ENCODE measurements at places on chromosomes 3 and 15.
A peak's percentile ranks its signal among the peaks of the same experiment; 100 is the strongest.

DNA sequence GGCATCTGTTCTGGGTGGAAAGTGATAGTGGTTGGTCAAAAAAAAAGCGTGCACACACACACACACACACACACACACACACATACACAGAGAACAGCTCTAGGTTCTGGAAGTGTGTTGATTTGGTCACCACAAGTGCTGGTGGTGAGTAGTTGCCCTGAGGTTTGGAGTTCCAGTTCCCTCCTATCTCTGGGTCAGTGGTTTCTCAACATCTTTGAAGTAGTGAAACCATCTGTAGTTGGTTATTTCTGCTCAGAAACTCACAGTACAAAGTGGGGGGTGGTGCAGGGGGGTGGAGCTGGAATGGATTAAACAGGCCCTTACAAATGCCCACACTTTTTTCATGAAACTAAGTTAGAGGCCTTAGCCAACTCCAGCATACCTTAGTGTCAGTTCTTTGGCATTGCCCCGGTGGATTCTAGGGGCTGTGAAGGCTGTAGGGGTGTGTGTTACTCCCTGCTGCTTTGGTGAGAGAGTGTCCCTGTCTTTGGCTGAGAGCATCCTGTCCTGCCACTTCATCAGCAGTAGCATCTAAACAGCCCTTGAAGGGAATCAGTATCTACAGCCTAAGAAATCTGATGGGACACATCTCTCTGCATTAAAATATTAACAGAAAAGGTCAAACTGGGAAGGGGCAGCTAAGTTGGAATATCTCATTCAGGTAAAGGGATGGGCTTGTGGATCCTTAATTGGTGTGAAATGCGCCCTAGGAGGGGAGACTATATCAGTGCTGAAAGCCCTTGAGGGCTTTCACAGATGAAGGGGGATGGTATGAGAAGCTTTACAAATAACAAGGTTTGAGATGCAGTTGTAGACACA lies 20.6 kb downstream of the SMAD3 start:
- no peak for DNase-seq

DNA sequence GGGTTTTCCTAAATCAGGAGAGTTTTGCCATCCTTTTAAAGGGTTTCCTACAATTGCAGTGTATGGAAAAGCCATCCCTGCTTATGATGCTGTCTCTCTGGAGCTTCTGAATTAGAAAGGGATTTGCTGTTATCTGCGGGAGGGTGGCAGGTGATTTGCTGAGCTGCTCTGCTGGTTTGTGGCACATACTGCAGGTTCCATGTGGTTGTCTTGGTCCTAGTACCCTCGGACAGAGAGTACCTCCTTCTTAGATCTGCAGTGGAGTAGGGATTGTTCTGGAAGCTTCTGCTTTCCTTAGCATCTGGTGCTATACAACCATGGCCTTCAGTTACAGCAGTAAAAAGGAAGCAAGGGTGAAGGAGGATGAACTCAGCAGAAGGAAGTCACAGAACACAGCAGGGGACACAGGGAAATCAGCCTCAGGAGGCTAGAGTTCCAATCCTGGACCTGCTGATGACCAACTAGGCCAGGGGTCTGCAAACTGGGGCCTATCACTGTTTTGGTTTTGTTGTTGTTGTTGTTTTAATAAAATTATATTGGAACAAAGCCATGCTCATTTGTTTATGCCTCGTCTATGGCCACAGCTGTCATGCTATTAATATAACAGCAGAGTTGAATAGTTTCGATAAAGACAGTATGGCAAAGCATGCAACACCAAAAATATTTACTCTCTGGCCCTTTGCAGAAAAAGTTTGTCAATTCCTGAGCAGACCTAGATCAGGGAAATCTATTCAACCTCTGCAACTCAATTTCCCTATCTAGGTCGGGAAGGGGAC lies 39.5 kb downstream of the STARD5 start:
- no peak for DNase-seq

GRCh38 chr15:69997813-69998212 lies 99.9 kb downstream of the TLE3 start:
- DNase-seq = no peak

GRCh38 chr15:78130466-78131294 lies 565 bp downstream of the CIB2 start:
- no peak for DNase-seq

- DNase-seq = no peak
Measured at GRCh38 chr3:186953011-186953487, 22.7 kb downstream of the ST6GAL1 start.

DNA sequence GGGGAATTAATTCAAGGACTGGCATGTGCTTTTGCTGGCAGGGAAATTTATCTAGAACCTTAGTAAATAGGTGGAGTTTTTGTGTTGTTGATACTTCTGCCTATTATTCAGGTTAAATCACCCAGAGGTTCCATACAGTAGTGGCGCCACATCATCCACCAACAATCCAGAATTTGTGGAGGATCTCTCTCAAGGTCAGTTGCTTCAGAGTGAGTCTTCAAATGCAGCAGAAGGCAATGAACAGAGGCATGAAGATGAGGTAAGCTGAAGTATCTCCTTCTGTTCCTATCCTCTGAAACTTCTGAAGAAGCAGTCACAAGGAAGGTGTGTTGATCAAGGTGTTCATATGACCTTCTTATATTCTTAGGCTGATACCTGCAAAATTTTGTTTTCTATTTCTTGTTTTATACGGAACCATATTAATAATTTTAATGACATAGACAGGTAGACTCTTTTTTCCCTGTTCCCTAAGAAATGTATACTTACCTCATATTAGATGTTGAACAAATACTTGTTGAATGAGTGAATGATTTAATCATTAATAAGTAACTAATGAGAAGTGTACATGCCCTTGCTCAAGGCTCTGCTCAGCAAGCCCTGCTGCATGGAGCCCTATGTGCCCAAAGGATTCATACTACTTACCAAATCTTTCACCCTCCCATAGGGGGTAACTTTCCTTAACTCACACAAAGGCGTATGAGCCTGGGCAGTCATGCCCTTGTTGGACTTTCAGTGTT lies 43.6 kb downstream of the HMG20A start:
- no peak for DNase-seq

DNA sequence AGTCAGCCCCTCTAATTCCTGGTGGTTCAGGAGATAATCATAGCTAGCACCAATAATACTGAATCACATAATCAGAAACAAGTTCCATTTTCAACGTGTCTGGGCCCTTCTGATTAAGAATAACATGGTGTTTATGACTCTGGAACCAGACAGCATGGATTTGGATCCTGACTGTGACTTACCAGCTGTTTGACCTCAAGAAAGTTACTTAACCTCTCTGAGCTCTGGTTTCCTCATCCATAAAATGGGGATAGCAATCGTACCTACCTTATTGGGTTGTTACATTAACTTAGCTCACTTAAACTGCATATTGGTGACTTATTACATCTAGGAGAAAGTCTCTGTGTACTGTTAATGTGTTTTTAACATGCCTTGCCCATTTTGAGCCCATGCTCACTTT lies 10.7 kb upstream of the TMEM40 start:
- DNase-seq = no peak

GRCh38 chr3:67655364-67656121 lies 1.1 kb upstream of the SUCLG2 start:
- peak; percentile 42 for DNase-seq

- DNase-seq = no peak
Measured at GRCh38 chr15:70615435-70616310, 147.7 kb downstream of the UACA start.

- no peak for DNase-seq
Measured at GRCh38 chr15:65757256-65757655, 34.8 kb downstream of the DENND4A start.

DNA sequence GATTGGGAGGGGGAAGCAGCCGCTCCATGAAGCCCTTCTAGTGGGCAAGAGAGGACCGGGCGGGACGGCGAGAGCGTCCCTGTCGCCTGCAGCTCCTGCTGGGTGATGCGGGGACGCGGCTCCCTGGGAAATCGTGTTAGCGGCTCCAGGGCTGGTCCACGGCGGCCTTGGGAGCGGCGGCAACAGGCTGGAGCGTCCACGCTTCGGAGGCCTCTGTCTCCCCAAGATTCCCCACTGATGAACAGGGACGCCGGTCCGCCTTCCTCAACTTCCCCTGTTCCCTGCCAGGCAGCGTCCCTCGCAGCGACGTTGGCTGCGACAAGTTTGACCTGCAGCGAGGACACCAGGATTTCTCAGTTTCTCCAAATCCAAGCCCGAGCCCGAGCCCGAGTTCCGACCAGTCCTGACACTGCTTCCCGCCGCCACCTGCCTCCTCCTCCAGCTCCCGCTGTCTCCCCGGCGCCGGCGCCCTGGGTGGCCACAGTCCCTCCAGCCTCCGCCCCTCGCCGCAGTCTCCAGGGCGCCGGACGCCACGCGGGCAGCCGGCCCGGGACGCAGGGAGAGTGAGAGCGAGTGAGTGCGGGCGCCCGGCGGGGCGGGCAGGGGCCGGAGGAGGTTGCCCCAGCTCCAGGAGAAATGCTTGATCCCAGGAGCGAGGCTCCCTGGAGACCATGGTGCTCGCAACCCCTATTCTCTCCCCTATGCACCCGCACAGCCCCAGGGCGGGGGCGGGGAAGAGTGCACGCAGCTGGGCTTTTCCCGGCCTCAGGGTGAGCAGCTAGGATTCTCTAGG lies 78.1 kb upstream of the RNF7 start:
- no peak for DNase-seq

- DNase-seq = no peak
Measured at GRCh38 chr3:30694148-30694547, 87.7 kb downstream of the TGFBR2 start.

DNA sequence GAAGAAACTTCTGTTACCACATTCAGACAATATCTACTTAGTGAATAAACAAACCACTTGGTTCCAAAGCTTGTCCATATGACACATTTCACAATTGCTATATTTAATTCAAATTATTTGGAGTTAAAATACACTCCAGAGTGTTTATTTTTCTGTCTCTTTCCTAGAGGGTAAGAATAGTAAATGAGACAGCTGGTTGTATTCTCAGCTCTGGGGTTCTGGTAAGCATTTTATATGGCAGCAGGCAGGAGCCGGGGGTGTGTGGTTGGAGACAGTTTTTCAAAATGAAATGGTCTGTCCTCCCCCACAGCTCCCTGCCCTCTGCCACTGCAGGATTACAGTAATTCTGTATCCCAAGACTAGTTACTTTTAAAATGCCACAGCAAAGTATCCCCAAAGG lies 10.9 kb upstream of the SEC61A1 start:
- DNase-seq = no peak

DNA sequence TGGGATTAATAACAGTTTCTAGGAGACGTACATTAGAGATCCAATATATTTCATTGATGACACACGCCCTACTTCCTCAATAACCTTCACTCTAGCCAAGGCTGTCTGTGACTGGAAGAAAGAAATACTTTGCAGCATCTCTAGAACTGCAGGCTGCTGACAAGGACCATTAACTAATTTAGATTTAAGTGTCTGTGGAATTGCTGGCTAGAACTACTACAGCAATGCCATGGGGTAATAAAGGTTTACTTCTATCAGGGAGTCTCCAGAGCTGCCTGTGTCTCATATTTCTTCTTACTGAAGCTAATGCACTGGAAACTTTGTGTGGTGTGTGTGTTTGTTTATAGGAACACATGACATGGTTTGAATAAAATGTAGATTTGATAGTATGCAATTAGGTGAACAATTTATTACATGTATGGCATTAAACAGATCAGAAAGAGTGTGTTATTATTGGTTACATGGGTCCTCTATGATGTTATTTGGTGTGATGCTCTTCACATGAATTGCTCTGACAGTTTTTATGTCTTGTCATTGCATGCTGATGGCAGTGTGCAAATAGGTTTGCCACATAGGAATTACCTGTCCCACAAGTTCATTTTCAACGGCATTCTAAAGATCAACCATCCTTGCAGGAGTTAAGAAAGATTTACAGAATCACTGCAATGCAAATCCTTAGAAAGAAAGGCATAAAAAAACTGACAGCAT lies 916.2 kb upstream of the CADM2 start:
- no peak for DNase-seq

DNA sequence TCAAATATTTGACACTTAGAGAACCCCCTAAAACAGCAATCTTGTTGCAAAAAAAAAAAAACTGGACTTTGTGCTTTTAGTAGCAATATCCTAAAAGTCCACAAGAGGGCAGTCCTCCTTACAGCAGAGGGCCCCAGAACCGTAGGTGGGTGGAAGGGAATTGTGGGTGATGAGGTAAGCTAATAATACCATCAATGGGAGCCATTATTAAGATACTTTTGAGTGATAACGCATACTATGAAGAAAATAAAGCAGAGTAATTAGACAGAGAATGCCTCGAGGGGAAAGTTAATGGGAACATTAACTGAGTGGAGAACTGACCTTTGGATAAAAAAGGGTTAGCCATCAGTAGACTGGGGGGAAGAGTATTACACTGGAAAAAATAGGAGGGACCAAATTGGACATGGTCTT lies 229.9 kb downstream of the THRB start:
- no peak for DNase-seq

- peak; percentile 26 for DNase-seq
Measured at GRCh38 chr15:50353975-50354837, 792 bp downstream of the GABPB1 start.

- DNase-seq = no peak
Measured at GRCh38 chr3:30184091-30184810, 422.1 kb upstream of the TGFBR2 start.

DNA sequence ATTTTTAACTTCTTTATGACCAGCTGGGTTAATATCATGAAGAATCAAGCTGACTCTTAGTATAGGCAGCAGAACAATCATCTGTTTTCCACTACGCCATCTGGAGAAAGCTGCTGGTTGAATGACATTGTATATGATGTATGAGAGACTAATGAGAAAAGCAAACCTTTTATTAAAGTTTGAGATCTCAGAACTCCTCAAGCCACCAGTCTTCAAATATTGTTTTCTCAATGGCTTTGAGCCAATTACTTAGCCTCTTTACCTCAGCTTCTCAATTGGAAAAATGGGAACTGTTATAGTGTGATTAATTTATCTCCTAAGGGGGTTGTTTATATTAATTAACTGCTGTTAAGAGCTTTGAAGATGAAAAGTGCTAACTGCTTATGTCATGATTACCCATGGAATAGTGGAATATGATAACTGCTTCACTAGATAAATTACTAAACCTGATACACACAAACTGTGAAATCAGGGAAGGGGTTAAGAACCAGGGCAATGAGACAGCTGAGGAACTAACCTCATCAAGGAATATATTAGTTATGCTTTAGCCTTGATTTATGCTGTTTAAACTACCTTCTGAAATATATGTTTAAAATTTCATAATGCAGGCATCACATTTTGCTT lies 330.1 kb downstream of the SOX2 start:
- DNase-seq = no peak

DNA sequence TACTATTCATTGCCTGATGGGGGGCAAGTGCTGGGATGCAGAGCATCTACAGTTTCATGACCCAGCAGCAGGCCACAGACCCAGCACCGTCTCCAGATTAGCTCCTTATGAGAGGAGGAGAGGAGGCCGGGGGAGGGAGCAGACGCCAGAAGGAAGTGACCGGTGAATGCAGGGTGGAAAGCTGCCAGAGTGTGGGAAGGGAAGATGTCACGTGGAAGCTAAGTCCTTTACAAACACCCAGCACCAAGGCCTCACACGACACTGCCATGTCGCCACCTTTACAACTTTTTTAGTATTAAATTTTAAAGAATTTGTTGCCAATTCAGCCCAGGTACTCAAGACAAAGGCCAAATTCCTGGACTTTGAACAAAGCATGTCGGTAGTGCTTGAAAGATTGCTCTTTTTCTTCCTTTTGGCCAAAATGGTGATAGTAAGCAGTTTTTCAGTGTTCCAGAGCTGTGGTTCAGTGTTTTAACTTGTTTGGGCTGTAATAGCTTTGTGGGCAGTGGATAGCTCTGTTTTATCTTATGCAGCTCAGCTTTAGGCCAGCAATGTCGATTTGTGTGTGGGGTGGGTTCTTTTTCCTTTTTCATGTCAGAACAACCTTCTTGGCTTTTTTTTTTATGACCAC lies 58.2 kb downstream of the ZBTB38 start:
- no peak for DNase-seq
